Hepatocyte (in vitro differentiated cells): ENCODE measurements at places on chromosomes 6 and 20. TPM values are rescaled to one million over a fixed set of nuclear protein-coding genes. Genes with fewer than 3 reads are reported as not detected.

Gene GJA10
- 0.24 TPM in 1 of 2 replicates, not detected in the other for total RNA-seq

Gene TBCC
- 28.9 and 30.2 TPM in 2 replicates for total RNA-seq

Gene VIP
- not detected in 2 replicates for total RNA-seq

- H3K27ac ChIP-seq: no peak overlapping the region
- no peaks in the 10 kb centered on the region for H3K27me3 ChIP-seq
- H3K36me3 ChIP-seq: no peaks in the 10 kb centered on the region
- DNase-seq: no peak
- H3K4me1 ChIP-seq: no peaks in the 10 kb centered on the region
These were observed 289.1 kb downstream of the GJA1 start for GRCh38 chr6:121724576-121724975.

DNA sequence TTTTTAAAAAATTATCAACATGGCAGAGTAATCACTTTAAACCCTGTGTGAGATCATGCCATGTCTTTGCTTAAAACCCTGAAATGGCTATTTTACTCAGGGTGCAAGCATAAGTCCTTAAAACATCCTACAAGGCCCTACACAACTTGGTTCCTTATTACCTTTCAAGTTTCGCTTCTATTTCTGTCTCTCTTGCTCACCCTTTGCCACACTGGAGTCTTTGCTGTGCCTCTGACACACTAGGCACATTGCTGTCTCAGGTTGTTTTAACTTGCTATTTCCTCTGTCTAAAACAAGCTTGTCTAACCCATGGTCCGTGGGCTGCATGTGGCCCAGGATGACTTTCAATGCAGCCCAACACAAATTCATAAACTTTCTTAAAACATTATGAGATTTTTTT is 55.6 kb downstream of the KIAA0408 start:
- H3K27me3 ChIP-seq: no peaks in the 10 kb centered on the region
- no peaks in the 10 kb centered on the region for H3K36me3 ChIP-seq
- no peak for DNase-seq
- H3K4me3 ChIP-seq: no peak overlapping the region
- H3K27ac ChIP-seq: no peak overlapping the region

- H3K4me1 ChIP-seq: peaks cover 25% of the 10 kb centered on the region
- no peaks in the 10 kb centered on the region for H3K36me3 ChIP-seq
- H3K4me3 ChIP-seq: no peak overlapping the region
These were observed 3.1 kb downstream of the LY6G6D start for GRCh38 chr6:31718265-31718664.

- H3K27ac ChIP-seq: no peak overlapping the region
- no peak for DNase-seq
- no peaks in the 10 kb centered on the region for H3K36me3 ChIP-seq
These were observed 35.5 kb upstream of the MAFB start for GRCh38 chr20:40724566-40724965.

GRCh38 chr6:2181567-2181966 is 63.8 kb downstream of the GMDS start:
- H3K27ac ChIP-seq: no peak overlapping the region
- no peaks in the 10 kb centered on the region for H3K27me3 ChIP-seq

DNA sequence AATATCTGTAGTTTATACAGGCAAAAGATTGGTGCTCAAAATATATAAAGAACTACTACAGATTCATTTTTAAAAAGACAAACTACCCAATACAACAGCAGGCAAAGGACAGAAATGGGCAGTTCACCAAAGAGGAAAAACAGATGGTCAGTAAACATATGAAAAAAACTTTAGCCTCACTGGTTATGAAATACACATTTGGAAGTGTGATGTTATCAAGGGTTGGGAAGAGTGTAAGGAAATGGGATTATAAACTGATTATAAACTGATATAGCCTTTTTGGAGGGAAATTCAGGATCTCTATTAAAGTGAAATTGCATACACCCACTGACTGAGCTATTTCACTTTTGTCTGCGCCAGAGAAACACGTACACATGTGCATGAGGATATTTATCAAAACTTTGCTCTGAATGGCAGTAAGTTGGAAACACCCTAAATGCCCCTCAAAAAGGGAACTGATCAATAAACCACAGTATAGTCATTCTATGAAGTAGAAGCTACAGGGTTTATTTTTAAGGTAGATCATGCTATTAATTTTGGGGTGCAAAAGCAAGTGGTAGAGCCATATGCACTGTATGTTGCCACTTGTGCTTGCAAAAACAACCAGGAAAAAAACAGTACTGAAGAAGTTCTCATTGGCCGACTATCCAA is 32.2 kb upstream of the ARFGEF2 start:
- no peaks in the 10 kb centered on the region for H3K36me3 ChIP-seq
- H3K27ac ChIP-seq: no peak overlapping the region
- no peaks in the 10 kb centered on the region for H3K4me1 ChIP-seq
- peaks cover 10% of the 10 kb centered on the region for H3K27me3 ChIP-seq
- no peak for DNase-seq

DNA sequence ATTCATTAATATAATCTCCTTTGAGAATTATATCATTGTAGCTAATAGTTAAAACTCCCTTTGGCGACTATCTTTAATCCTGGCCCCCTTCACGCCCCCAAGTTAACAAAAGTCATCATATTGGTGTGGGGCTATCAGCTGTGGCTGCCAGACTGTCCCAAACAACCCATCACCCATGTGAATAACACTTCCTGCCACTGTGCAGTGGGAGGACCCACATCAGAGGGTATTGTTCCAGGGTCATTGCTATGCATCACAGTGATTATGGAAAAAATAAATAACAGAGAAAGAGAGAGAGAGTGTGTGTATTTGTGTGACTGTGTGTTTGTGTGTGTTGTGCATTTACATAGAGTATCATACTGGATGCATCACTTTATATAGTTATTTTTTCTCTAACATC is 39.3 kb upstream of the TENT5A start:
- H3K27me3 ChIP-seq: no peaks in the 10 kb centered on the region
- no peak overlapping the region for H3K4me3 ChIP-seq
- no peaks in the 10 kb centered on the region for H3K36me3 ChIP-seq
- DNase-seq: no peak

- no peaks in the 10 kb centered on the region for H3K4me1 ChIP-seq
- peak; percentile 66 for DNase-seq
- H3K27ac ChIP-seq: peak overlapping the region; percentile 81
- H3K27me3 ChIP-seq: no peaks in the 10 kb centered on the region
- H3K4me3 ChIP-seq: peak overlapping the region; percentile 47
These were observed 523 bp downstream of the CDS2 start for GRCh38 chr20:5127204-5127858.
